GM23248 (cell line): ENCODE measurements at places on chromosomes 12 and 14. TPM values are rescaled to one million over a fixed set of nuclear protein-coding genes. Genes with fewer than 3 reads are reported as not detected.
A peak's percentile ranks its signal among the peaks of the same experiment; 100 is the strongest.

Gene E2F7
- 2.5 and 5.6 TPM in 2 replicates for total RNA-seq

Gene PIANP
- total RNA-seq: 0.11 TPM in 1 of 2 replicates, not detected in the other

Gene SLC16A7
- 40.6 and 49.0 TPM in 2 replicates for total RNA-seq

Gene OR6C2
- total RNA-seq: not detected in 2 replicates

Gene KCNA1
- total RNA-seq: not detected in 2 replicates

Gene TAS2R7
- total RNA-seq: not detected in 2 replicates

Gene CISTR
- not detected in 2 replicates for total RNA-seq

Gene VWF
- total RNA-seq: not detected in 2 replicates

- no peaks in the 10 kb centered on the region; the same call in 1 of the 2 replicates for H3K27me3 ChIP-seq
- H3K4me3 ChIP-seq: no peak overlapping the region
- H3K4me1 ChIP-seq: no peaks in the 10 kb centered on the region
- H3K27ac ChIP-seq: no peak overlapping the region
These were observed 385.8 kb downstream of the MED13L start for GRCh38 chr12:115891556-115892164.

GRCh38 chr14:96307434-96307833 lies 51.4 kb downstream of the BDKRB1 start:
- no peak overlapping the region for H3K4me3 ChIP-seq
- H3K4me1 ChIP-seq: no peaks in the 10 kb centered on the region
- H3K27ac ChIP-seq: no peak overlapping the region
- peaks cover 45% of the 10 kb centered on the region for H3K36me3 ChIP-seq
- no peak for DNase-seq

DNA sequence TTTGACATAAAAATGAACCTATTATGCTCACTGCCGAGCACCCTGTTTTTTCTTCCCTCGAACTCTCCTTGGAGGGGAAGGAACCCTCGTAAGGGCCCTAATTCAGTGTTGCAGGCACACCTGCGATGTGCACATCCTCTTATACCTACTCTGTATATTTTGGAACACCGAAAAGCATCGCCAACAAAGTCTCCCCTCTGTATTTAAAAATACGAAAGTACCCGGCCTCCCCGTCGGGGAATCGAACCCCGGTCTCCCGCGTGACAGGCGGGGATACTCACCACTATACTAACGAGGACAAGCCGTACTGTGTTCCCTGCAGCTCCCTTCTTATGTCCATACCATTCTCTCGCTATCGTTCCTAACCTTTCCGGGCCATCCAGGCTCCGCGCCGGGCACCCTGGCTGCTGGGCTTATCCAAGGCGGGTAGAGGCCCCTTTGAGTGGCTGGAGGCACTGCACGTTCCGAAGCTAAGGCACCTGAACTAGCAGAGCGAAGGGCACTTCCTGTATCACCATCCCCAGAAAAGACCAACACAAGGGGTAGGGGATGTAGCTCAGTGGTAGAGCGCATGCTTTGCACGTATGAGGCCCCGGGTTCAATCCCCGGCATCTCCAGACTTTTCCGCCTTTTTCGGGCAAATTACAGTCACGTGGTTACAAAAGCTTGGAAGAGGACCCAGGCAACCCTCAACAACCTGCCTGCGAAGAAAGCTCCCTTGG lies 25.1 kb upstream of the UBC start:
- no peaks in the 10 kb centered on the region for H3K36me3 ChIP-seq
- H3K27me3 ChIP-seq: no peaks in the 10 kb centered on the region

GRCh38 chr12:79883216-79883615 lies 51.7 kb downstream of the PPP1R12A start:
- peaks cover 77% of the 10 kb centered on the region for H3K4me1 ChIP-seq
- H3K27ac ChIP-seq: peak overlapping the region; percentile 35

GRCh38 chr14:79436335-79436734 lies 775.0 kb downstream of the DIO2 start:
- no peaks in the 10 kb centered on the region for H3K36me3 ChIP-seq
- no peaks in the 10 kb centered on the region for H3K4me1 ChIP-seq
- H3K27ac ChIP-seq: no peak overlapping the region
- no peaks in the 10 kb centered on the region for H3K27me3 ChIP-seq

DNA sequence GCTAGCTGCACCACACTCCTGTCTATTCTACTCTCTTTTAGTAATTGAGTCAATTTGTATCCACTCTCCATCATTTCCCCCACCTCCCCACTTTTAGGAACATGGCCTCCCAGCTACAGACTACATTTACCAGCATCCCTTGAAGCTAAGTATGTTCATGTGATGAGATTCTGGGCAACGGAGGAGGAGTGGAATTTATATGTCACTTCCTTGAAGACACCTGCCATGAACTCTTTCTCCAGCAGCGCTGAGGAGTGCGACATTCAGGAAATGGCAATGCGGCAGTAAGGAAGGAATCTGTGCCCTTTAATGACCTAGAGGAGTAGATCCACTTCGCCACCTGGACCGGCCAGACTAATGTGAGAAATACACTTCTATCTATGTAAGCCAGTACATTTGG lies 243.7 kb upstream of the DIO2 start:
- H3K27ac ChIP-seq: no peak overlapping the region
- H3K36me3 ChIP-seq: no peaks in the 10 kb centered on the region
- no peak overlapping the region for H3K4me3 ChIP-seq
- no peaks in the 10 kb centered on the region for H3K27me3 ChIP-seq
- H3K4me1 ChIP-seq: no peaks in the 10 kb centered on the region

- H3K36me3 ChIP-seq: no peaks in the 10 kb centered on the region
- peaks cover 8% of the 10 kb centered on the region for H3K4me1 ChIP-seq
These were observed 12.4 kb downstream of the TMEM120B start for GRCh38 chr12:121724925-121725324.

DNA sequence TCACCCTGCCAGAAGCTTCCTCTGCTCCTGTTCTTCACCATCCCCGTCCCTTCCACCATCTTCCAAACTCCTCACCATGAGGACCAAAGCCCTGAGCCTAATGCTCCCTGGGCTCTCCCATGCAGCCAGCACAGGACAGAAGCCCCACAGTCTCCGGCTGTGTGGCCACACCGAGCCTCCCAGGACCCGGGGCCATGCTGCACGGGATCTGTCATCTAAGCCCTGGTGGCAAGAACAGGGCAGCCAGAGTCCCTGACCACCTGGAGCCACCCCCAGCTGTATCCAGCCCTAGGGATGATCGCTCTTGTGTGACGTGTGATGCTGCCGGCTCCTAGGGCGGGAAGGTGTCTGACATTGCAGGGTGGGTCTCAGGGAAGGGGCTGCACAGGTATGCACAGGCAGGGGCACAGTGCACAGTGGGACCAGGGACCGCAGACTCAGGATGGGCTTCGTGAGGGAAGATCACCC lies 8.1 kb downstream of the TMEM179 start:
- H3K27ac ChIP-seq: no peak overlapping the region
- no peak overlapping the region for H3K4me3 ChIP-seq
- no peaks in the 10 kb centered on the region for H3K36me3 ChIP-seq
- H3K27me3 ChIP-seq: no peaks in the 10 kb centered on the region; the same call in 1 of the 2 replicates
- H3K4me1 ChIP-seq: no peaks in the 10 kb centered on the region

DNA sequence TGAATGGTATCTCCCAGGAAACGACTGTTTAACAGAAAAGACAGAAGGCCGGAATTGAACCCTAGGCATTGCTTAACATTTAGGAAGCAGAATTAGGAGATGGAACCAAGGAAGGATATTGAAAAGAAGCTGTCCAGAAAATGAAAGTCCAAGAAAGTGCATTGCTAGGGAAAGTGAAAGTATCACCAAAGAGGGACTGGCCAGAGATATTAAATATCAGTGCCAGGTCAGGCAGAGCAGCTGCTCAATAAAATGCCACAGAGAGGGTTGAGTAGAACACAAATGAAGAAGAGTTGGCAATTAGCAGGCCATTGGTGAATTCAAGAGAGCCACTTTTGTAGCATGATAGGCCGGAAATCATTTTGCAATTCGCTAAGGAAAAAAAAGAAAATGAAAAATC lies 101.6 kb downstream of the CFAP54 start:
- DNase-seq: no peak
- no peaks in the 10 kb centered on the region for H3K27me3 ChIP-seq
- H3K4me3 ChIP-seq: no peak overlapping the region
- H3K36me3 ChIP-seq: no peaks in the 10 kb centered on the region
- H3K4me1 ChIP-seq: no peaks in the 10 kb centered on the region
- H3K27ac ChIP-seq: no peak overlapping the region

DNA sequence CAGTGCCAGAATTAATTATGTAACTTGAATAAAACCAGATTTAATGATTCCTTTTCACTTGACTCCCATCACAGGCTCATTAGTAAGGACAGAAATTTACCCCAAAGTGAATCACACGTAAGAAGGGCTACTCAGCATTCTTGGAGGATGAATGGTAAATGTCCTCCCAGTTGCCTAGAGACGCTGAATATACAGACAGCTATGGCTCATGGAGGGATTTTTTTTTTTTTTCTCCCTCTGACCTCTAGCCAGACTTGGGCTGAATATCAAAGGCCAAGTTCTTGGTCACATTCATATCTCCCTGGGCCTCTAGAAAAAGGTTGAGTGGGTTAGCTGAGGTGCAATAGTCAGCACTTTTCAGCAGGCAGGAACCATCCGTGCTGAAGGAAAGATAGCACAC lies 77.5 kb downstream of the PHLDA1 start:
- H3K27me3 ChIP-seq: no peaks in the 10 kb centered on the region
- H3K4me3 ChIP-seq: no peak overlapping the region
- no peaks in the 10 kb centered on the region for H3K36me3 ChIP-seq
- H3K27ac ChIP-seq: peak overlapping the region; percentile 89

- H3K36me3 ChIP-seq: no peaks in the 10 kb centered on the region
- no peak overlapping the region for H3K4me3 ChIP-seq
- DNase-seq: no peak
- H3K4me1 ChIP-seq: no peaks in the 10 kb centered on the region
- H3K27me3 ChIP-seq: no peaks in the 10 kb centered on the region
- no peak overlapping the region for H3K27ac ChIP-seq
These were observed 102.6 kb downstream of the TSPAN9 start for GRCh38 chr12:3179731-3180130.

GRCh38 chr14:91252871-91253794 lies 8.6 kb upstream of the GPR68 start:
- H3K27me3 ChIP-seq: no peaks in the 10 kb centered on the region
- H3K36me3 ChIP-seq: no peaks in the 10 kb centered on the region
- no peak overlapping the region for H3K27ac ChIP-seq
- peak overlapping the region; percentile 76 for H3K4me3 ChIP-seq
- DNase-seq: peak; percentile 70
- H3K4me1 ChIP-seq: peaks cover 20% of the 10 kb centered on the region

DNA sequence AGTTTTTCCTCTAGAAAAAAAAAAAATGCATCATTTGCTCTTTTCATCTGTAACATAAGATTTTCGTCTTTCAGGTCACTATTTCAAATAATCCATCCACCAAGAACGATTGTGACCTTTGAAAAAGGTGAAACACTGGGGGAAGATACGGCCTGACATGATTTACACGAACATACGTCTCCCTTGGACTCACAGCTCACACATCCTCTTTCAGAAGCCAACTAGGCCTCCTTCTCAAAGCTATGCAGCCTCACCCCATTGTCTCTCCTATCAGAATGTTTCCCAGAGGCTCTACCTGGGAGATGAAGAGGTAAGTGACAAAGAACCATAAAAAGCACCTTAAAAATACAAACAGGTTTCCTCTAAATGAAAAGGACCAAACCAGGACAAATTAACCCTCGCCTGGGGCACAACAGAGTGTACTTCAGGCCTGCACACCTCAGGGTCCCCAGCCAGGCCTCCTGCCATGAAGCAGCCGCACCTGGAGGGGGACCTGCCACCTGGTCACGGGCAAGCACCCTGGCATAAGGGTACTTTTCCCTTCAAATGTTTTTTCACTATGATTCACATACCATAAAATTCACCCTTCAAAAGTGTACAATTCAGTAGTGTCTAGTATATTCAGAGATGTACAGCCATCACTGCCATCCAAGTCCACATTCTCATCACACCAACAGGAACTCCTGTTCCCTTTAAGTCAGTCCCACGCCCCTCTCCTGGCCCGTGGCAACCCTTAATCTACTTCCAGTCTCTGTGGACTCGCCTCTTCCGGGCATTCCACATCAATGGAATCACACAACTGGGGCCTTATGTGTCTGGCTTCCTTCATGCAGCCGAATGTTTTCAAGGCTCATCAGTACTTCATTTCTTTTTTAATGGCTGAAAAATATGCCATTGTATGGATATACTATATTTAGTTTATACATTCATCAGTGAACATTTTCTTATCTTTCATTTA lies 5.4 kb downstream of the SLC15A4 start:
- no peaks in the 10 kb centered on the region for H3K36me3 ChIP-seq
- no peak overlapping the region for H3K4me3 ChIP-seq
- H3K27me3 ChIP-seq: no peaks in the 10 kb centered on the region
- peak overlapping the region; percentile 82 for H3K27ac ChIP-seq

- H3K27ac ChIP-seq: no peak overlapping the region
- H3K27me3 ChIP-seq: peaks cover 30% of the 10 kb centered on the region
- H3K36me3 ChIP-seq: no peaks in the 10 kb centered on the region
These were observed 97.2 kb upstream of the SLC24A4 start for GRCh38 chr14:92225731-92226130.
